CD4-positive, alpha-beta T cell treated with Interferon gamma for 1 hour (primary cell): ENCODE measurements at places on chromosomes 5 and 9.

DNA sequence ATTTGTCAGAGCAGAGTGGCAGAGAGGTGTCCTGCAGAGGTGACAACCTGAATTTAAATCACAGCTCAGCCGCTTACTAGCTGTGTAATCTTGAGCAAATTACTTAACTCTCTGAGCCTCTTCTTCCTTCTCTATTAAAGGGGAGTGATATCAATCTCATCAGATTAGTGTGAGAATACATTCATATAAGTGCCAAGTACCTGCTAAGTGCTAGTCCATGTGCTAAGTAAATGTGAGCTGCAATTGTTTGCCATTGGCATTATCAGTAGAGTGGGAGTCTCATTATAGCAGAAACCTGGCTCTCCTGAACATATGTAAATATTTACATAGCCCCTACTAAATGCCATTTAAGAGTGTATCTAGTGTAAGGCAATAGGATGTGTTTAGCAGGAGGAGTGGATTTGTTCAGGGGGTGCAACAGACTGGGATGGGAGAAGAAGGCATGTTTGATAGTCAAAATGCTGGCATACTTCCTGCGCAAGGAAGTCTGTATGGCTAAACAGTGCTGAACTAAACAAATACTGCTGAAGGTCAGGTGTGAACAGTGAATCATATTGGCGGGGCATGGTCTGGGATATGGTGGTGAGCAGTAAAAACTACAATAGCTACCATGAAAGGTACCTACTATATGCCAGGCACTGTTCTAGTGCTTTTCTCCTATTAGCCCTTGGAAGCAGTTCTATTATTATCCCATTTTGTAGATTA lies 74.5 kb downstream of the F2RL2 start:
- no peak for DNase-seq

GRCh38 chr9:98190757-98191105 lies 1.7 kb downstream of the CORO2A start:
- no peak for DNase-seq

DNA sequence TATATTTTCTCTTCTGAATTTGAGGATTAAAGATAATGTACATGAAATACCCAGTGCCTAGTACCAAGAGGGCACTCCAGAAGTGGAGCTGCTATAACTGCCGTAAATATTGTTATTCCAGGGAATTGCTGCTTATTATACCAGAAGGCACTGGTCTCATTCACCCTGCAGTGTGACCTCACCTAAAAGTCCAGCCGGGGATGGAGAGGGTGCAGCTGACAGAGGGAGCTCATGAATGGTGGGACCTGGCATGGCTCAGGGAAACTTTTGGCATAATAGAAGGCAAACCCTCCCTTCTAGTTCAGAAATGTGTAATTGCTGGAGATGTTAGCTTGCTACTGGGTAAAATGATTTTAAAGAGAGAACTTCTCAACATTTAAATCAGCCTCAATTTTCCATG lies 108.5 kb downstream of the MVB12B start:
- no peak for DNase-seq

- no peak for DNase-seq
Measured at GRCh38 chr5:134099939-134100282, 14.6 kb upstream of the TCF7 start.

DNA sequence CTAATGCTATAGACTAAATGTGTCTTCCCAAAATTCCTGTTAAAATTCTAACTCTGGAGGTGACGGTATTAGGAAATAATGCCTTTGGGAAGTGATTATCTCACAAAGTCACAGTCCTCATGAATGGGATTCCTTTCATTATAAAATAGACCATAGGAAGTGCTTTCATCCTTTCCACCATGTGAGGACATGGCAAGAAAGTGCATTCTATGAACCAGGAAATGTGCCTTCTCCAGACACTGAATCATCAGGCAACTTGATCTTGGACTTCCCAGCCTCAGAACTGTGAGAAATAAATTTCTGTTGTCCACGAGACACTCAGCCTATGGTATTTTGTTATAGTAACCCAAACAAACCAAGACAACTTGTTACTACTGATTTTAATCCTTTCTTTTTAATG lies 582.4 kb upstream of the C9orf72 start:
- no peak for DNase-seq

GRCh38 chr5:36585701-36586100 lies 20.7 kb upstream of the SLC1A3 start:
- DNase-seq: no peak

GRCh38 chr5:72231991-72232703 lies 87.9 kb downstream of the MRPS27 start:
- no peak for DNase-seq

GRCh38 chr5:147997486-147997885 lies 66.3 kb upstream of the SPINK5 start:
- no peak for DNase-seq

DNA sequence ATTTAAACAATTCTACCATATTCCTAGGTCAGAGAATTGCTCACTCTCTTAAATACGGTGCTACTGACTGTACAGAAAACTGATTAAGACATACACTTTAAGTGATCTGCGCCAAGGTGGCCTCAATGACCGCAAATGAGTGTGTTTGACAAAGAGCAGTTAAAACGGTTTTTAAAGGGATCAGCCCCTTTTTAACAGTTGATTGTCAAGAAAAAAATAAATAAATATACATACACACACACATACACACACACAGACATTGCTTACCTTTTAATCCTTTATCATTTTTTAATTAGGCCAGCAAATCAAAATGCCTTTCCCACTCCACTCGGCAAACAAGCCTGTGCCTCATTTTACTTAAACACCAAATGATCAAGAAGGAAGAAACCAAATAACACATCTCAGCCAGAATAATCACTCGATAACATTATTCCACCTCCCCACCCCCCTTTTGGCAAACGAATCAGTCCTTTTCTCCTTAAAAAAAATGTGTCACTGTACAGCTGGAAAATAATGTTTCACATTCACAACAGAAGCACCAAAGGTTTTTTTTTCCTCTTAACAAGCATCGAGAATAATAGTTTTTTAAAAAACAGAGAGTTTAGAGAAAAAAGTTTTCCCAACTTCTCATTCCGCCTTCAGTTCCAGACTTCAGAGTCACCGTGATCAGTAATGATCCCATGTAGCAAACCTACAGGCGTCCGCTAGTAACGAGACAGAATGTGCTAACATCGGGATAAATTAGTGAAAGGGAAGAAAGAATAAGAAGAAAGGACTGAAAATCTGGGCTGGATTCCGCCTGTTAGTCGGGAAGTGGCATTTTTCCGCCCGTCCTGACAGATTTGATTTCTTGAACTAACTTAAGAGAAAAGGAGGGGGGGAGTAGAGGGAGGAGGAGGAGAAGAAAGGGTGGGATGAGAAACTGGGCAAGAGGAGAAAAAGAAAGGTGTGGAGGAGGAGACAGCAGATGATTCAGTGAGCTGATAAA lies at the start of gene ZNF608:
ZNF608 (minus strand) TSS at position 712 of the 988 bp plus-strand sequence. CDS start 1,650 bp downstream, outside the sequence.
- no peak for DNase-seq

DNA sequence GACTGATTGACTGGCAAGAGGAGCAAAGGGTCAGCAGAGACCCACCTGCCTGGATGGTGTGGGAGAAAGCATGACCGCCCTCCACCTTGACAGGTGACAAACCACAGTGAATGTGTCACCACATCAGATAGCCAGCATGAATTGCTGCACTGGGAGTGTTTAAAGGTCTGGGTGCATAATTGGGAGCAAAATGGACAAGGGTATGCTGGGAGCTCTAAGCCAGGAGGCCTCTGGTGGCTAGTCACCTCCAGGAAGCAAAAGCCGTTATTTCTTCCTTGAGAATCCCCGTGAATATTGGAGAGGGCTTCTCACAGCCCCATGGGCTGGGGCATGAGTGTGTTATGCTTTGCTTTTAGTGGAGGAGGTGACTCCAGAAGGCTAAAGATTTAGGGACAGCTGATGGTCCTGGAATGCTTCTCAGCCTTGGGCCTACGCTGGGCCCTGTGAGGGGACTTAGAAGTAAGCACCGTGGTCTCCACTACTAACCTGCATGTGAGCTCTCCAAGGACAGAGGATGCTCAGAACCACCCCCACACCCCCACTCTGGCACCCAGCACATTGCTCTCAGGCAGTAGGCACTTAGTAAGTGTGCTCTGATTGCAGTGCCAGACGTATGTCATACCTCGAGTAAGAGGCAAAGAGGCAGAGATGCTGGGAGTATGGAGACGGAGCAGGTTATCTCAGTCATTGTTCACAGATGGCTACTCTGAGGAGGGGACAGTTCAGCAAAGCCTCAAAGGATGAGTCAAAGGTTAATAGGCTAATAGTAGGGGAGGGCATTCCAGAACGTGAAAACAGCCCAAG lies 9.1 kb upstream of the IRF1 start:
- DNase-seq: no peak

DNA sequence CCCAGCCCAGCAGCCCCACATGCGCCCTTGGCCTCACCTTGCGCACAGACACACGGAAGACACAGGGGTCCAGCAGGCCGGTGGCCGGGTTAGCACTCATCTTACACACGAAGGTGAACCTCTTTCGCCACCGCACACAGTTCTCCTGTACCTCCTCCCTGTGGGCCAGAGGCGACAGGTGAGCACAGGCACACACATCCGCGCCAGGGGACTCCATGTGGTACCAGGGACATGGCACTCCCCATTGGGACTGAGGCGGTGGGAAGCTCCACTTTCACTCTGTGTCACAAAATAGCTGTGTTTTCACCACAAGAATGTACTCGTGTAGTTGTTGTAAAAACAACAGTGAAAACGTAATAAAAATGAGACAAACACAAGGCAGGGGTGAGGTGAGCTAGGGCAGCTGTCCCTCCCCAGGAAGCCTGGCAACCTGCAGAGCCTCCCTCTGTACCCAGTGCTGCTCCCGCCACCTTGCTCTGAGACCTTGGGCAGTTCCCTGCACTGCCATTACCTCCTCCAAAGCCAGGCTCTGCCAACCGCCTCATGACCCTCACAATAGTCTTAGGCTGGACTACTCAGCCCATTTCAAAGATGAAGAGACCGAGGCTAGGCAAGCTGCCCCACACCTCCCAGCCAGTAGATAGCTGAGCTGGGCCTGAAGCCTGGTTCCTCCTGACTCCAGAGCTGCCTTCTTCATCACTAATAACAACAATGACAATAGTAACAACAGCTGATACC lies 16.3 kb upstream of the DPM2 start:
- no peak for DNase-seq

- no peak for DNase-seq
Measured at GRCh38 chr9:72540348-72540873, 19.0 kb downstream of the TMC1 start.

GRCh38 chr9:105835721-105836120 lies 141.4 kb downstream of the TMEM38B start:
- no peak for DNase-seq

DNA sequence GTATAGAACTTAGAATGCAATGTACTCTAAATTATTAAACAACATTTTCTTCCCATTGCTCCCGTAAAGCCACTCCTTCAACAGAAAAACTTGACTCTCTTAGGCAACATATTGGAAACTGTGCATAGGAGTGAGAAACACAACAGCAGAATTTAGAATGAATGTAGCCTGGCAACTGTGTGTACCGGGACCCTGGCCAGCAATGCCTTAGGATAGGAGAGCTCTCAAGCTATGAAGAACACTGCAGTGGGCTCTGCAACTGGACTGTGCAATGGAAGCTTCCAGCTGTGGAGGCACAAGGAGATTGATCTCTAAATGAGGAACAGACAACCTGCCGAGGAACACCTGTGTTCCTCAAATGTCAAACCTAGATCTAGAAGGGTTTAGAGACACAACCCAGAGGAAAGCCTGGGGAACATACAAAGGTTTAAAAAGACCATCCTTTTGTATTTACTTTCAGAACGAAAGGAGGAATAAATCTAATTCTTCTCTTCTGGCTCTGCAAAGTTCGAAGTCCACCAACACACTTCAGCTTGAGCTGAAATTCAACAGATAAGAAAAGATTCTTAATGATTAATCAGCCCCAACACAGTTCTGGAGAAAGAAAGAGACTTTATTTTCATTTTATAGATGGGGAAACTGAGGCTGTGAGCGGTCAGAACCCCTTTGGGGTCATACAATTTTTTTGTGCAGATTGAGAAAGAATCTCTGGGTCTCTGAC lies 51.5 kb upstream of the ARL15 start:
- no peak for DNase-seq

DNA sequence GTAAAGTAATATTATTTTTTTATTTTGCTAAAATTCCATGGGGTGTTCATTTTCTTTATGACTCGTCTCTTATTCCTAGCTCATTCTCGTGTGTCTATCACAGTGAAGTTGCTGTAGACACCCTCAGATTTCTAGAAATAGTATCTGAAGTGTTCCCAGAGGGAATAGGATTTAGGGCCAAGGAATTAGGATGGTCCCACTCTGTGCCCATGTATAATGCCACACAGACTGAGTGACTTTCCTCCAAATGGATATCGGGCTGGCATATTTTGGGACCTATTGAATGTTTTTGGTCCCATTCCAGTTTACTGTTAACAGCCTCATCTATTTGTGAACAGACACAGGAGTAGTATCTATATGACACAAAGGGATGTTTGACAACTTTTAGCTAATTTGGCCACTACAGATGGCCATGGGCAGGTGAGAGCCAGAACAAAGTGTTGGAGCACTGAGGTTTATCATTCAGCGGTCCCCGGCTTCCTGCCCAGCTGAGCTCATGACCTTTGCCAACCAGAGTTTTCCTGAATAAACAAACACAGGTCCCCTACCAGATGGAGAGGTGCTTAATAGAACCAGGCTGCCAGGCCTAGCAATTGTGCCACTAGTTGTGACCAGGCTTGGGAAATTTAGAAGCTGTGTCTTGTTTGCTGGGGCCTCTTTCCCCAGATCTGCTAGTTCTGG lies 46.9 kb downstream of the MAP1B start:
- DNase-seq: no peak

DNA sequence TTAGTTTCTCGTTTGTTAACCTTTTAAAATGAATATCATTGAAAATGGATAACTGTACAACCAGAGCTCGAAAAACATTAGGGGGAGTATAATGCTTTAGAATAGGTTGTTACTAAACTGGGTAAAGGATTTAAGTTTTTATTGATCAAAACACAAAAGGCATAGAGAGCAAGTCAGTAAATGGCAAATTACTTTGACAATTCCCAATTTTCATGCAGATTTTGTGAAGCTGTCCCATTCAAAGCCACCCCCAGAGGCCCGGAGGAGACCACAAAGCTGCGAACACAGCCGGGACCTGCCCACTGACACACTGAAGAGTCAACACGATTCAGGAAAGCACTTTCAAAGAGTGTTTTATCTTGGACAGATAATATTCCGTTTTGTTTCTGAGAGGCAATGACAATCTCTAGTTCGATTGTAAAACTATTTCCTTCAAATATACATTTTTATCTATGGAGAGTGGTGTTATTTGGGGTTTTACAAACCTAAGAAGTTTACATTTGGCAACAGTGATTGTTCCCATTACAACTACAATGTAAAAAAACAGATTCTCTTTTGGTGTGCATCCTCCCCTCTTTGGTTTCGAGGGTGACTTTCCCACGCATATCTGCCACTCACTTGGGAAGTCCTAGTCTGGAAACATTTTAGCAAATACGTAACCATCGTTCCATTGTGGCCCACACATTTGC lies 182.6 kb upstream of the TBCA start:
- DNase-seq: no peak

GRCh38 chr5:148179234-148179824 lies 11.0 kb downstream of the SPINK14 start:
- no peak for DNase-seq

- no peak for DNase-seq
Measured at GRCh38 chr5:170571281-170571731, 67.5 kb downstream of the KCNIP1 start.
